ENCODE measurements at places on chromosomes 7 and 10. TPM values are rescaled to one million over a fixed set of nuclear protein-coding genes. Genes with fewer than 3 reads are reported as not detected.

DNA sequence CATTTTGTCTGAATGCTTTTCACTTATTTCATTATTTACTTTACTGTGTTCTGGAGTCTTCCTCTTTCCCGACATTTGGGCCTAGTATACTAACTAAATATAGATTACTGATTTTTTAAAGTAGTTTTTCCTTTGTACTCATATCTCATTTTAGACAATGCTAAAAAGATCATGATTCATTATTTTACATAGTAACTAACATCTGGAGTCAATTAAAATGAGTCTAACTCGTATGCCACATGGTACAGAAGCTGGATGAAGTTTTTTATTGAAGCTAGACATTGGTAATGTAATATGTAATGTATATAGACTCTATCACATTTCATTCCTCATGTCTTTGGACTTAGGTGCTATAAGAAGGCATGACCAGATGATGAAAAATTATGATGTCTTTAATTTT lies 156.3 kb upstream of the HGF start:
- DNase-seq, result no peak

- DNase-seq, result peak; percentile 79
These were observed 14.9 kb downstream of the CCL26 start for GRCh38 chr7:75756991-75757676.

GRCh38 chr7:12322284-12322902 lies 81.3 kb downstream of the VWDE start:
- peak; percentile 58 for DNase-seq

GRCh38 chr7:152572101-152572500 lies 103.8 kb downstream of the XRCC2 start:
- no peak for DNase-seq

- peak; percentile 12 for DNase-seq
These were observed 392.8 kb downstream of the DNAJB6 start for GRCh38 chr7:157729566-157729965.

MRPS24 gene
- 235 TPM for total RNA-seq

DNA sequence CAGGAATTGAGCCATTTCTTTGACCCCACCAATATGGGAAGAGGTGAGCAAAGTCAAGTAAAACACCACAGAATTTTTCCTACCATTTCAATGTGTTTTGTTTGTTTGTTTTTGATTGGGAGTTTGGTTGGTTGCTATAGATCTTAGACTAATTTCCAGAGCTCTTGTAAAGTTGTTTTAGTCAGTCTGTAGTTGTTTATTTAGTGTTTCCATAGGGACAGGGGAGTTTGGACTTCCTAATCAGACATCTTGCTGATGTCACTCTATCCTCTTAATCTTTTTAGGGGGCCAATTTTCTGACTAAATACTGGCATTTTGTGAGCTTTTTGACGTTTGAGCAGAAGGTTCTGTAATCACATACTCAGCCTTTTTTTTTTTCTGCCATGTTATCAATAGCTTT lies 266.9 kb downstream of the ABCA13 start:
- no peak for DNase-seq

GRCh38 chr10:127243490-127244272 lies 47.3 kb upstream of the INSYN2A start:
- peak; percentile 39 for DNase-seq

GRCh38 chr10:14815681-14816080 lies 22.2 kb downstream of the CDNF start:
- no peak for DNase-seq

ITIH5 gene
- not detected for total RNA-seq

- DNase-seq, result no peak
These were observed 75.1 kb upstream of the INSIG1 start for GRCh38 chr7:155222573-155222972.

ASZ1 gene
- not detected for total RNA-seq

GRCh38 chr10:58856508-58857240 lies 319.8 kb upstream of the PHYHIPL start:
- DNase-seq, result peak; percentile 1

DNA sequence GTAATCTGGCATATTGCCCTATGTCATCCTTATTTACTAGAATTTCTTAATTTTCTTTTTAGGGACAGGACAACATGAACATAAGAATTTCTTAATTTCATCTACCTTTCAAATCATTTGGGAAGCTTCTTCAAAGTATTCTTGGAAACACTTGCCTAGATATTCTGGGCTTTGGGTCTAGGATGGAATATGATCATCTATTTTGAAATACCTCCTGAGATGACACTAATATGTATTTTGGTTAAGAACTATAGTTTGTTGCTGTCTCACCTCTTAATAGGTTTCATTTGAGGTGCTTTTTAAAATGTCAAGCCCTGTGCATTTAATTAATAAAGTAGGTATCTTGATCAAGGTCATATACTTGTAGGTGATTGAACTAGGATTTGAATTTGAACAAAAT lies 49.1 kb downstream of the SEPTIN7 start:
- DNase-seq, result no peak

- peak; percentile 85 for DNase-seq
These were observed 88.5 kb upstream of the ATP6V0A4 start for GRCh38 chr7:138886501-138886917.

NUDCD3 gene
- total RNA-seq, result 53.4 TPM

RNLS gene
- 20.8 TPM for total RNA-seq

GRCh38 chr7:157930441-157930840 lies 593.6 kb downstream of the DNAJB6 start:
- no peak for DNase-seq

SMKR1 gene
- 3.5 TPM for total RNA-seq

- peak; percentile 42 for DNase-seq
These were observed 209.2 kb downstream of the SNX10 start for GRCh38 chr7:26500749-26501352.

DNA sequence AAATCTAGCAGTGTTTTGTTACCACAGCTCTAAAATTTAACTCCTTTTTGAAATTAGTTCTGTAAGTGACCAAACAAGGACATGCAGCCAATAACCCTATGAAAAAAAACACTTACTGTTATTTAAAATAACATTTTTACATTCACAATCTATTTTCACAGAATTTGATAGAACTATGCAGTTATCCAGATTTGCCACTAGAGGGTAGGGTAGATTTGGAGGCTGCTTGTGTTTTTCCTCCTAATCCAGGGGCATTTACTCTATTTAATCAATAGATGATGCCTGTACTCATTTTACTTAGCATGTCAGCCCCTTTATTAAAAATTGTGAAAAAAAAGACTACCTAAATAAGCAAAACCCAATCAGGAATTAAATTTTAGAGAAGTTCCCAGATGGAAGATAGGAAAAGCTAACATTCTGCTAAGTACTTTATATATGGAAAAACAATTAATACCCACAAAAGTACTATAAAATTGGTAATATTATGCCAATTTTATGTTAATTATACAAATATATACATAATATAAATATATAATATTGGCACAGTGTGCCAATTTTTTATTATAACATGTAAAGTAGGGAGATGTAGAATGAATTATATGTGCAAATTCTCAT lies 18.1 kb upstream of the LIPK start:
- DNase-seq, result peak; percentile 52

GRCh38 chr10:36332926-36333325 lies 690.8 kb upstream of the FZD8 start:
- no peak for DNase-seq

A1CF gene
- 0.16 TPM for total RNA-seq

All from HT-29 (cell line).